ENCODE measurements at places on chromosomes 4 and X. TPM values are rescaled to one million over a fixed set of nuclear protein-coding genes. Genes with fewer than 3 reads are reported as not detected.

The EMCN gene
- total RNA-seq = 3.6 TPM

The MAGEA8 gene
- not detected for total RNA-seq

The GAGE13 gene
- not detected for total RNA-seq

The COL25A1 gene
- total RNA-seq = 0.91 TPM

The BEX2 gene
- total RNA-seq = 1.0 TPM

The SLC2A9 gene
- total RNA-seq = 3.8 TPM

The RAB33A gene
- 5.1 TPM for total RNA-seq

The GPC4 gene
- 3.5 TPM for total RNA-seq

The TECRL gene
- not detected for total RNA-seq

The TEX13B gene
- not detected for total RNA-seq

The NPFFR2 gene
- total RNA-seq = not detected

The EXOC1L gene
- not detected for total RNA-seq

The SPACA5B gene
- not detected for total RNA-seq

The MAGEE1 gene
- 2.9 TPM for total RNA-seq

The MAML3 gene
- total RNA-seq = 3.0 TPM

The MAGEA10 gene
- total RNA-seq = not detected

The AADAT gene
- total RNA-seq = 2.8 TPM

The ITM2A gene
- 0.72 TPM for total RNA-seq

The PLK4 gene
- 2.4 TPM for total RNA-seq

The FREM3 gene
- total RNA-seq = 0.07 TPM

The NEUROG2 gene
- total RNA-seq = not detected

The TCEAL6 gene
- total RNA-seq = not detected

The BTK gene
- not detected for total RNA-seq

The HTN1 gene
- total RNA-seq = not detected

The TRIM61 gene
- total RNA-seq = 3.0 TPM

The NPNT gene
- not detected for total RNA-seq

The RAI2 gene
- 2.0 TPM for total RNA-seq

The TRO gene
- total RNA-seq = 23.9 TPM

The ARX gene
- not detected for total RNA-seq

The CCNQ gene
- 25.2 TPM for total RNA-seq

The PCDH11X gene
- total RNA-seq = not detected

The EVC gene
- 50.0 TPM for total RNA-seq

The CENPE gene
- total RNA-seq = 5.5 TPM

The HGFAC gene
- total RNA-seq = 0.13 TPM

The BMX gene
- total RNA-seq = 0.33 TPM

The SNCA gene
- total RNA-seq = 33.8 TPM

The RPS6KA6 gene
- total RNA-seq = 2.3 TPM

The CTBP1 gene
- 243 TPM for total RNA-seq

The ZNF41 gene
- 6.5 TPM for total RNA-seq

The ALAS2 gene
- not detected for total RNA-seq

The PHOX2B gene
- not detected for total RNA-seq

The FANCB gene
- 3.3 TPM for total RNA-seq

The TBC1D8B gene
- total RNA-seq = 32.2 TPM

The IQCM gene
- not detected for total RNA-seq

The TRPC3 gene
- total RNA-seq = 0.78 TPM

The LRP2BP gene
- total RNA-seq = 0.76 TPM

The PGM2 gene
- 26.5 TPM for total RNA-seq

The ZBTB33 gene
- 10.9 TPM for total RNA-seq

The CD99 gene
- total RNA-seq = 354 TPM

The DMRTC1 gene
- not detected for total RNA-seq

The GPRASP2 gene
- 14.2 TPM for total RNA-seq

The PIM2 gene
- 4.7 TPM for total RNA-seq

The SRPX gene
- 500 TPM for total RNA-seq

The ARAP2 gene
- total RNA-seq = 0.52 TPM

The ADGRL3 gene
- total RNA-seq = 0.56 TPM

The TCEAL3 gene
- total RNA-seq = 16.3 TPM

The FHL1 gene
- total RNA-seq = 268 TPM

The ADGRG4 gene
- total RNA-seq = under 0.01 TPM

The STATH gene
- not detected for total RNA-seq

The STS gene
- total RNA-seq = 10.7 TPM

Data from smooth muscle cell of the pulmonary artery (primary cell).